Omental fat pad (tissue), 4 donors: ENCODE measurements at places on chromosomes 1 and 21.

GRCh38 chr1:15656464-15656863 lies 27.7 kb upstream of the PLEKHM2 start:
- no peak for DNase-seq

GRCh38 chr1:9814619-9815018 lies 9.1 kb downstream of the CLSTN1 start:
- no peak for DNase-seq

- DNase-seq, result no peak
These were observed 8.3 kb downstream of the RASAL2 start for GRCh38 chr1:178102218-178102617.

DNA sequence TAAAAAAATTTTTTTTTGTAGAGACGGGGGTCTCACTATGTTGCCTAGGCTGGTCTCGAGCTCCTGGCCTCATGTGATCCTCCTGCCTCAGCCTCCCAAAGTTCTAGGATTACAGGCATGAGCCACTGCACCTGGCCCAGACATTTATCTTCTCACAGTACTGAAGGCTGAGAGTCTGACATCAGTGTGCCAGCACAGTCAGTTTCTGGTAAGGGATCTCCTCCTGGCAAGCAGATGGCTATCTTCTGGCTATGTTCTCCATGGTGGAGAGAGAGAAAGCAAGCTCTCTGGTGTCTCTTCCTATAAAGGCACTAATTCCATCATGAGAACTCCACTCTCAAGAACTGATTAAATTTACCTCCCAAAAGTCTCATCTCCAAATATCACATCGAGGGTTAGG lies 57.8 kb upstream of the C1orf185 start:
- DNase-seq, result no peak

GRCh38 chr1:244047621-244048255 lies 3.3 kb upstream of the ZBTB18 start:
- DNase-seq, result no peak

- no peak for DNase-seq
These were observed 152.6 kb downstream of the ZNF281 start for GRCh38 chr1:200257235-200257634.

GRCh38 chr1:35390600-35391494 lies 122.3 kb downstream of the ZMYM4 start:
- no peak for DNase-seq

GRCh38 chr1:44553771-44554170 lies 120.5 kb downstream of the TMEM53 start:
- no peak for DNase-seq

GRCh38 chr1:110138956-110139355 lies 11.3 kb upstream of the SLC6A17 start:
- no peak for DNase-seq

GRCh38 chr1:166470014-166470413 lies 303.2 kb upstream of the FAM78B start:
- no peak for DNase-seq

- no peak for DNase-seq
These were observed 5.0 kb downstream of the TESK2 start for GRCh38 chr1:45485949-45486348.

GRCh38 chr1:186175588-186175987 lies 199.5 kb downstream of the TPR start:
- no peak for DNase-seq

DNA sequence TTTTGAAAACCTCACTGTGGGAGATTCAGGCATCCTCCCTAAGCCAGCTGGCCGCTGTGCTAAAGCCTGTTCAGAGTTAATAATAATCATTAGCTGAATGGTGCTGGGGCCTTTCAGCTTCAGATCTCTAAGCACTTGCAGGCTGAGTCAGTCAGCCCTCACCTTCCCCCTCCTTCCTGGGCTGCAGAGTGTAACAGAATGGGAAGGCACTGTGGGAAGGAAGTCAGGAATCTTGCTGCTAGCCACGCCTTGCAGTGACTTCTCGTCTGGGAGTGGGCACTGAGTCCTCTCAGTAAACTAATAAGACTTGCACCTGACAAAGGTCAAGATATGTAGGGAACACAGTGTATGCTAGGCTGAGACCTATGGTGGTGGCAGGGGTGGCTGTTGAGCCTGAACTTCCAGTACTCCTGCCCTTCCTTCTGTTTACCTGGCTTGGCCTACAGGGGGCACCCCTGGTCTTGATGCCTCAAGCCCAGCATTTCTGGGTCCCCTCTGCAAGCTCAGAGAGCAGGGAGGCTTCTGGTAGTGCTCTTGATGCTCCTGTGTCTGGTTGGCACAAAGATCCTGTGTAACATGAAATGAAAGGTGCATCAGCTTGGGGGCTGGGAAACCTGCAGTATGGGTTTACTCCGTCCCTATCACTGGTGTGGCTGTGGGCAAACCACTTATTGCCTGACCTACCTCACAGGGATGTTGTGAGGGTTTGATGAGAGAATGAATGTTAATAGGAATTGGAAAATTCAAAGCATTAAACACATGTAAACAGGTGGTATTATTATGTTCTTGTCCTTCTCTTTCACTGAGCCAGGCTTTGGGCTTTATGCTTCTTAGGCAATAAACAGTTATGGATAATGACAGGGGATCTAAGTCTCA lies 6.0 kb downstream of the CYB561D1 start:
- DNase-seq, result no peak

DNA sequence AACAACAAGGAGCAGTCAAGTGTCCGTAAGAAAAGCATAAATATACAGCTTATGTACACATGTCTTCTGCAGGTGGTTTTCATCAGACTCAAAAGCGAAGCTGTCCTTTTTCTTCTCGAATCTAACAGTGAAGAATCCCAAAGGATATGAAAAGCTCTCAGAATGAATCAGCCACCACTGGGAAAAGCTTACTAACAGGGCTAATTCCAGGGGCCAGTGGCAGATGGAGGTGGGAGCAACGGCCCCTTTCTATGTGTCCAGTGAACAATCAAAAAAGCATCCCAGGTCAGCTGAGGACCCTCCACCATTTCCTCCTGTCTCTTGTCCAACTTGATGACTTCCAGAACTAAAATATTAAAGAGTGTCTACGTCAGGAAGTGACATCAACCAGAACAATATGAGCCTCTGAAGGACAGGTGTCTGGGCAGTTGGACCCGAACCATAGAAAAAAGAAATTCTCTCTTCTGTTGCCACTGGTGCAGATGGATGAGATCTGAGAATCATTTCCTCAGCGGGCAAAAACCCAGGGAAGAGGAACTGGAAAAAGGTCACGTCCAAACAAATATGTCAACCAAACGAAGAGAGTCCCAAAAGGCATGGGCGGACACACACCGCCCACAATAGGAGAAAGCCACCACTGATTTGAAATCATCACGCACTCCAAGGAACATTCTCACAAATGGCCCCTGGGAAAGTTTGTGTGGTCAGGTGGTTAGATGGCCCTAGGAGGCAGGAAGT lies 70.4 kb upstream of the TIAM1 start:
- DNase-seq, result no peak

DNA sequence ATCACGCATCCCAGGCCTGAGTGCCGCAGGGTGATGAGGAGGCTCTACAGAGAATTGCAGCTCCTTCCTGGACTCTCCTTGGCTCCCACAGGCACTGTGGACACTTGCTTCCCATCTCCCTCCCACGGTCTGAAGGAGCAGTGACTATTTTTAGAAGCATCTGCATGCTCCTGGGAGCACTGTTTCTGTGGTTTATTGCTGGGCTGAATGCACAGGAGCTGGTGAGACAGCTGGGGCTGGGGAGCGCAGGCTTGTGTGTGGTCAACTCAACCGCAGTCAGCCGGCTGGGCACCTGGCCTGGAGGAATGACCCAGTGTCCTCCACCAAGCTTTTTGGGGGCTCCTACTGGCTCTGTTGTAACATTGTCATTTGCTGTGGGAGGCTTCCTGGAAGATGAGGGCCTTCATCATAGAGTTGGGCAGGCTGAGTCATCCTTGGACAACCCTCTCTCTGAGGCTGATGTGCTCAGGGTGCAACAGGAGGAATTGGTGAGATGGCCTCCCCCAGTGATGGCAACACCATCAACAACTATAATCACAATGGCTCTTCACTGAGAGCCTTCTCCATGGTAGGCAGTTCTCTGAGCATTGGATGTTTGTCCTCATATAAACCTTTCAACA lies 1.7 kb downstream of the NFASC start:
- DNase-seq, result no peak

GRCh38 chr1:184889166-184889565 lies 85.1 kb downstream of the NIBAN1 start:
- no peak for DNase-seq

DNA sequence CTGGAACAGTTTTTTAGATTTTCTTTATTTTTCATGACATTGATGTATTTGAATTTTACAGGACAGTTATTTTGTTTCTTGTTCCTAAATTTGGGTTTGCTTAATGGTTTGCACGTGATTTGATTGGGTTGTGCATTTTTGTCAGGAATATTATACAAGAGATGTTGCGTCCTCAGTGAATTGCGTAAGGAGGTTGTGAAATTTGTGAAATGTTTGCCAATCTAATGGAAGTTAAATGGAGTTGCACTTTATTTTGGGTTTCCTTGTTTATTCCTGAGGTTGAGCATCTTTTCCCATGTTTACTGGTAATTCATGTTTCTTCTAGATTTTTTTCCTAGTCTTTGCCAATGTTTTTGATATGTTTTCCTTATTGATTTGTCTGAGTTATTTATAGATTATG lies 19.9 kb downstream of the ZNF648 start:
- no peak for DNase-seq

GRCh38 chr1:158126425-158126824 lies 54.3 kb upstream of the CD1D start:
- no peak for DNase-seq

- DNase-seq, result no peak
These were observed 6.1 kb downstream of the NPPA start for GRCh38 chr1:11841245-11842153.

DNA sequence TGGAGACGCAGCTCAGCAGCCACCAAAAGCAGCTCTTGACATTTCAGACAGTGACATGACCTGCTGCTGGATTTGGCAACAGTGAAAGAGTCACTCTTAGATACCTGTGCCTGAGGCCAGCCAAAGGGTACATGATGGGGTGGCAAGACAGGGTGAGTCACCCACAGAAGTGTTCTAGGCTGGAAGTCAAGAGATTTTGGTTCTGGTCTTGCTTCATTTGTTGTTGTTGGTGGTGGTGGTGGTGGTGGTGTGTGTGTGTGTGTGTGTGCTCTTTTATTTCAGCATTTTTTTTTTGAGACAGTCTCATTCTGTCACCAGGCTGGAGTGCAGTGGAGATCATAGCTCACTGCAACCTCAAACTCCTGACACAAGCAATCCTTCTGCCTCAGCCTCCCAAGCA lies 25.8 kb downstream of the SHISAL2A start:
- no peak for DNase-seq

DNA sequence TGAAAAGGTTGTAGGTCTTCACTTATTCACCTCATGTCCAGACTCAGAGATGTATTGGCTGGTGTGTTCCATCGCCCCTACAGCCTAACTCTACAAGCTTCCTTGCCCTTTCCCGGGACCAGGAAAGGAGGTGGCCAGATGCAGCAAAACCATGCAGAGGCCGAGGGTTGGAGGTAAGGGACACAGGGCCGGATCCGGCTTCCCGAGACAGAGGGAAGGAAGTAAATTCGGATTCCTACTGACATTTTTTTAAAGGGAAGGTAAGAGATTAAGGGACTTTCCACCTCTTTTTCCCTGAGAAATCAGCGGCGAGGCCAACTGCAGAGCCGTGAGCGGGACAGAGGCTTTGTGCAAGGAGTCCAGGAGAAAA lies 12.7 kb downstream of the EPHA10 start:
- no peak for DNase-seq

- no peak for DNase-seq
These were observed 91.2 kb upstream of the KCTD3 start for GRCh38 chr1:215475796-215476481.

DNA sequence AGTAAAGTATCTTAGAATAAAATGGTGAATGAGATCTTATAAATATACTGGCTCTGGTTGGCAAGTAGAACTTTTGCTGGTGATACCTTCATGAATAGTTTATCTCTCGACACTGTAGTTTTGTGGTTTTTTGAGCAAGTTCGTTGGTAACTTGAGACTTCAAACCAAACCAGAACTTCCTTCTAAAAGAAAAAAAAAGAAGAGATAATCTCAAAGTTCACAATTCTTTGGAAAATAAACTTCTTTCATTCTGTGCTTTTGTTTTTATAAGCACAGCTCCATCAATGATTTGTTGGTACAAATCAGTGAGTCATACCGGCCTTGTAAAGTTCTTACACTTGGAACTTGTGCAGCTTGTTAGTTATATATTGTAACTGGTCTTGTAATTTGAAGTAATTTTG lies 2.3 kb downstream of the HIPK1 start:
- no peak for DNase-seq

DNA sequence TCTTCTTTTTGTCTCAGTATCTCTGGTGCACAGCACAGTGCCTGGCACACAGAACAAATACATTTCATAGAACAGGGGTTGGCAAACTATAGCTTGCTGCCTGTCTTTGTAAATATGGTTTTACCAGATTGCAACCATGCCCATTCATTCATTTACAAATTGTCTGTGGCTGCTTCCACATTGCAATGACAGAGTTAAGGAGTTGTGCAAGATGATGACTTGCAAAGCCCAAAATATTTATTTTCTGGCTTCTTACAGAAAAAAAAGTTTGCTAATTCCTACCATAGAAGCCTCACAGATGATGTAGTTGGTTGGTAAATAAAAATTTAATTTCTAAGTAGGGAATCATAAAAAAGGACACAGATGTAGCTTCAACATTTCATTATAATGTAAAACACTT lies 11.2 kb upstream of the HMGB4 start:
- no peak for DNase-seq

- DNase-seq, result no peak
These were observed 7.2 kb downstream of the SETD4 start for GRCh38 chr21:36052860-36053714.

GRCh38 chr1:200426196-200426595 lies 16.4 kb upstream of the ZNF281 start:
- no peak for DNase-seq

GRCh38 chr1:155324717-155325602 lies 4.3 kb downstream of the RUSC1 start:
- DNase-seq, result no peak

DNA sequence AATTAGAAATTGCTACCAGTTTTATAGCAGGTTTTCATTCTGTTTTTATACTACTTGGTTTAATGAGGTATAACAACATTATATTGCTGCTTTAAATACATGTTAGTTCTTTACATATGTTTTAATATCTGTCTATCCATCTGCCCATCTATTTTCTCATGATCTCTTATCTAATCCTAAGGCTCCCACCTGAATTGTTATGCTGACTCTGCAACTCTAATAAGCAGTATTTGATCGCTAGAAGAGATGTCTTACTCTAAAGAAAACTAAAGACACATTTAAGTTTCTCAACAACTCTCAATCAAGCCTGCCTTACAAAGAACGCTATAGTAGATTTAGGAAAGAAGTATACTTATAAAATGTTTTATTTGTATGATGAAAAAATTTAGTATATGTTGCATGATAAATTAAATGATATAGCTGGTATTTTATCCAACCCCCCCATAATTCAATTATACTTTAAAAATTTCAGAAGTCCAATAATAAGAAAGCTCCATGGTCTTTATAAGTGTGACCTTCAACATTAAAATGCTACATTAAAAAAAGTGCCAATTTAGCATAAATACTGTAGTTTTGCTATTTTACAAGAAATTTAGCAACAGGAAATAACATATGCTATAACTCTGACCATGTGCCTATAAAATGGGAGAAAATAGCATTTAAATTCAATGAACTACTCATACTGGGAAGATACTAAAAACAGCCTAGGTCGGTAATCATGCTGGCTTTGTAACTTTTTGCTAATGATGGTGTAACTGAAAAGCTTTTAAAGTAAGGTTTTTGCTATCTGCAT lies 180.3 kb downstream of the NEGR1 start:
- no peak for DNase-seq

- DNase-seq, result no peak
These were observed 124.2 kb upstream of the LYPLAL1 start for GRCh38 chr1:219049501-219049900.
